ENCODE measurements at places on chromosomes 1 and 21.
A peak's percentile ranks its signal among the peaks of the same experiment; 100 is the strongest.

DNA sequence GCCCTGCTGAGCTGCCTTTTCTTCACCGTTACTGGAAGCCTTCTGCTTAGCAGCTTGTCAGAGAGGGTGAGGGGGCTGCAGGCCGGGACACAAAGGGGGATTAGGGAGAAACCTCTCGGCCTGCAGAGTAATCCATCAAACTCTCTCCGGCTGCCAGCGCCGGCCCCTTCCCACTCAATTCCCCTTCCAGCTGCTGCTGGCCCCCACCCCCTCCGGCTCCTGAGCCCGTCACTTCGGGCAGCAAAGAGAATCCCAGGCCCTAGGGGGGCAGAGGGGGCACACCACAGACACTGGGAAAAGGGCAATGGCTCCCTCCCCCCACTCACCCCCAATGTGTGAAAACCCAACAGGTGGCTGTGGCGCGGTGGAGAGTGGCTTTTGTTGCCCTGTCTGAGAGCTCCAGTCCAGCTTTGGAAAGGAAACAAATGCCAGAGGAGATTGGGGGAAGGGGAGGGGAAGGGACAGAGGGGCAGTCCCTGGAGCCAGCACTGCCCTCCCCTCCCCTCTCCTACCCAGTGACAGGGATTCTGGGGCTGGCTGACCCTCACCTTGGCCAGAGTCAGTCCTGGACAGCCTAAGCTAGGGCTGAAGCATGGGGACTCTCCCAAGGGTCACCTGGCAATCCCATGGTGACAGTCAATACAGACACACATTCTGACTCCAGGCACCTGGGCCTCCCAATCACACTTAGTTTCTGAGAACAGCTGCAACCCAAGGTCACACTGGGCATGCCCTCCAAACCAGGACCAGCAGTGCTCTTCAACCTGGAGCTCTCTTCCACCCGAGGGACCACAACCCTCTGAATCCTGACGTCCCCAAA is 9.5 kb downstream of the SLC45A3 start:
- no peaks in the 10 kb centered on the region for H3K36me3 ChIP-seq
- no peak overlapping the region for H3K27ac ChIP-seq
- no peak overlapping the region for H3K4me3 ChIP-seq
- H3K4me1 ChIP-seq, result peaks cover 24% of the 10 kb centered on the region

DNA sequence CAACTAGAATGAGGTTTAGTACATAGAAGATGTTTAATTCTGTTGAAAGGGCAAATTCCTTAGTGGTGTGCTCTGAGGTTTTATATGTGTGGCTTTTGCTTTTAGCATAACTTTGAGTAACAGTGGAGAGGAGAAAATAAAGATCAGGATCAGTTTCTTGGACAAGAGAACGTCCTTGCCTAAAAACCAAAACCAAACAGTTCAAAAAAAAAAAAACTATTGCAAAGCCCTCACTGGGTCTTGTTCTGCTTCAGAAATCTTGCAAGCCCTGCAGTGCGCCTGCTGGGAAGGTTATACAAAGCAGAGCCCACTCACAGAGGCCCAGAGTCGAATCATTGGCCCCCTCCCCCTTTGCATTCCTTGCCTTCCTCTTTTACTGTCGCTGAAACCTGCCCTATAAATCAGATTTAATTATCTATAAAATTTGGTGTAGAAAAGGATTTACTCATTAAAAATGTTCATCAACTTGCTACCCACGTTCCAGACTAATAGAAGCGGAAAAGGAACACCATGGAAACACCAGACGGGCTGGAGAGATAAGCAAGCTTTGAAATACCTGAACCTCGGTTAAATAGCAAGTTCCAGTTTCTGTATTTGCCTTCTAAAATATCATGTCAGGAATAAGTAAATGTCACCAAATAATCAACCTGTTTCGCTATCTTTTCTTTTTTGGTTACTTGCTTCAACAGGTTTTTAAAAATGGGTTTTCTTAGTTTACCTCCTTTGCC is 201.6 kb upstream of the PTBP2 start:
- no peak overlapping the region for H3K27ac ChIP-seq
- DNase-seq, result peak; percentile 40
- no peaks in the 10 kb centered on the region for H3K27me3 ChIP-seq
- no peaks in the 10 kb centered on the region for H3K4me1 ChIP-seq
- H3K4me3 ChIP-seq, result no peak overlapping the region

DNA sequence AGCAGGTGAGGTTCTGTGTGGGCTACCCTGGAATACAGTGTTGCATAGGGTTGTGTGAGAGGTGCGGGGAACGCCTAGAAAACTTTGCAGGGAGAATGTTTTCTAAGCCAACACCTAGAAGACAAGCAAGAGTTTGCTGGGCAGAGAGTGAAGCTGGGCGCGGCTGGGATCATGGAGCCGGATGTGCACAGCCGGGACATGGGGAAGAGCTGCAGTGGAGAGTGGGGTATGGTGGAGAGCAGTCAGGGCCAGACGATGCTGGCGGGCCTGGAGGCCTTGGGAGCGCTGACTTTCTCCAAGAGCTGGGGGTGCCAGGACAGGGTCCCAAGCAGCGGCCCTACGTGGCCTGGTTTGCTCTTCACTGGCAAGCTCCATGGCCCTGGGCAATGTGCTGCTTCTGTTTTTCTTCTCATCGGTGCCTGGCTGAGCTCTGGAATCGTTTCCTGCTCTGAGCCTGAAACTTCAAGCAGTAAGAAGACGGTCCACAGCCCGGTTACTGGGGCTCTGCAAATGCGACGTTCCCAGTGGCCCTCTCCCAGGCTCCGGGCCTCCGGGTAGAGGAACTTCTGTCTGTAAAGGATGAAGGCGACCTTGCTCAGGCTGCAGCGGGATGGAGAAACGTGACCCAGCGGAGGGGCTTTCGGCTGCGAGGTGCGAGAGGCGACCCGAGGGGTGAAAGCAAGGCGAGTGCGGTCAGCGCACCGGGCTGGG is 51.9 kb upstream of the CD34 start:
- peaks cover 14% of the 10 kb centered on the region for H3K27me3 ChIP-seq
- peak overlapping the region; percentile 94 for H3K27ac ChIP-seq
- H3K4me3 ChIP-seq, result peak overlapping the region; percentile 62
- peaks cover 70% of the 10 kb centered on the region for H3K4me1 ChIP-seq

DNA sequence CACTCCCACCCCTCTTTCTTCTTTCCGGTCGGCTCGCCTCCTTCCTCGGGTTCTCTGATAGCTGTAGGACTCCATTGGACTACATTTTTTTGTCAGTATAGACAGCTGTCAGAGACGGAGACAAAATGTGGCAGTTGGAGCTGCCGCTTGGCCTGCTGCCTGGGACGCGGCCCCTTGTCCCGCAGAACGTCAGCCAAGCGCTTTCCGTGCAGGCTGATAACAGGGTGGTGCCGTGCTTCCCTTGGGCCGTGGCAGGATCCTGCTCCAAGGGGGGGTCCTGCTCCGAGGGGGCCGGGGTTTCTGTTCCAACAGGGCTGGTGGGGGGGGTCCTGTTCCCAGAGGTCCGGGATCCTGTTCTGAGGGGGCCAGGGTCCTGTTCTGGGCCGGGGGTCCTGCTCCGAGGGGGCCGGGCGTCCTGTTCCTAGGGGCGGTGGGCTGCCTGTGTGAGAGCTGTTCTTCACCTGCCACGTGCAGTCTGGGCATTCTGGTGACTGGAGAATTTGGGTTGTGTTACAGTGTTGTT is 4.9 kb downstream of the SKI start:
- H3K27me3 ChIP-seq, result no peaks in the 10 kb centered on the region
- H3K36me3 ChIP-seq, result no peaks in the 10 kb centered on the region
- H3K4me1 ChIP-seq, result peaks cover 88% of the 10 kb centered on the region
- peak; percentile 49 for DNase-seq
- H3K4me3 ChIP-seq, result peak overlapping the region; percentile 67

- H3K27ac ChIP-seq, result peak overlapping the region; percentile 89
- H3K4me1 ChIP-seq, result peaks cover 56% of the 10 kb centered on the region
- no peaks in the 10 kb centered on the region for H3K27me3 ChIP-seq
Observed at GRCh38 chr1:15948595-15949452, 27.1 kb downstream of the ZBTB17 start.

GRCh38 chr1:110927484-110928075 is 36.1 kb downstream of the LRIF1 start:
- H3K36me3 ChIP-seq, result no peaks in the 10 kb centered on the region
- H3K27me3 ChIP-seq, result no peaks in the 10 kb centered on the region
- H3K4me1 ChIP-seq, result no peaks in the 10 kb centered on the region
- no peak for DNase-seq

DNA sequence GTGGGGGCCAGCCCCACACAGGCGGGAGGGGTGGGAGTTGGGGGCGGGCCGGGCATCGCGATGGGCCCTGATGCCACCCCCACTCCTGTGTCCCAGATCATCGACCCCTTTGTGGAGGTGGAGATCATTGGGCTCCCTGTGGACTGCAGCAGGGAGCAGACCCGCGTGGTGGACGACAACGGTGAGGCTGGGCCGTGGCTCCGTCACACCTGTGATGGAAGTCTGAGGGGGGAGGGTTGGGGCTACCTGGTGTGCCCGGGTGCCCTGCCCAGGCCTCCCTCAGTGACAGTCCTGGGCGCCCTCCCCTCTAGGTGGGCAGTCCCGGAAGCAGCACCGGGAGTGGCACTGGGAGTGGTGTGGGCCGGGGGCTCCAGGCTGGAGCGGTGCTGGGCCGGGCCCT is 22.6 kb downstream of the PLCH2 start:
- H3K27ac ChIP-seq, result no peak overlapping the region
- DNase-seq, result no peak
- H3K27me3 ChIP-seq, result peaks cover 65% of the 10 kb centered on the region
- no peaks in the 10 kb centered on the region for H3K36me3 ChIP-seq
- H3K4me1 ChIP-seq, result no peaks in the 10 kb centered on the region

DNA sequence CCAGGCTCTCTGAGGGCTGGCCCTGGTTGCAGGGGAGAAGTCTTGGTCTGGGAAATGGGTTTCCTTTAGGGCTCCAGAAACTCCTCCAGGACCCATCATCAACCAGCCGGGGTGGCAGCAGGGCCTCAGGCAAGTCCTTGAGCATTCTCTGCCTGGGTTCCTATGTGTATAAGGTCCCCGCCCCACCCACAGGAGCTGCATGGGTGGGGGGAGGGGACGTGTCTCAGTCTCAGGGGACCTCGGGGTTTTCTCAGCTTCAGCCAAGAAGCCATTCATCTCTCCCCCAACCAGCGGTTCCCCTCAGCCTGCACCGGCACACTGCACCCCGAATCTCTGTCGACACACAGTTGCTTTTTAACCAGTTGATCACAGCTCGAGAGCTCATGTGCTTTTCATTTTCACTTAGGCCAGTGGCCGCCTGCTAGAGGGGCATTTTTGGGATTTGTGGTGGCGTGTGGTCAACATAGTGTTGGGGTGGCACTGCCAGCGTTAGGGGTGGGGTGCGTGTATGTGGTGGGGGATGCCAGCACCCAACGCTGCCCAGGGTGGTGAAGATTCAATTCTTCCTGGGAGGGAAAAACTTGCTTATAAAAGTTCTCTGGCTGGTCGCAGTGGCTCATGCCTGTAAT is 6.5 kb downstream of the RUNX3 start:
- H3K27ac ChIP-seq, result no peak overlapping the region
- no peak for DNase-seq
- peaks cover 3% of the 10 kb centered on the region for H3K36me3 ChIP-seq

DNA sequence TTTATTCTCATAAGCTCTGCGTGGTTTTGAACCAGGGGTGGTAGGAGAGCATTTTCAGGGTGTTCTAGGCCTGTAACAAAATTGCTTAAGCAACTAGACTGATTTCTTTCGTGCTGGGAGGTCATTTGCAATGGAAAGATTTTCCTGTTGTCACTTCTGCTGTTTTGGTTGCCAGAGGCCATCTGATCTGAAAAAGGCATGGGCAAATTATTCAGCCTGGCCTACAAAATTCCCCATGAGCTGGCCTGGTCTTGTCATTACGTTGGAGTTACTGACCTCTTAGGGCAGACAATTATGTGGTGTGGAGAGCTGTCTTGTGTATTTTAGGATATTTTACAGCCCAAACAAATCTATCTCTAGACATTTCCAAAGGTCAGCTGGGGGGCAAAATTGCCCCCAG is 444.4 kb upstream of the DAB1 start:
- no peak overlapping the region for H3K27ac ChIP-seq
- H3K27me3 ChIP-seq, result no peaks in the 10 kb centered on the region
- DNase-seq, result no peak
- H3K4me3 ChIP-seq, result no peak overlapping the region
- no peaks in the 10 kb centered on the region for H3K36me3 ChIP-seq
- H3K4me1 ChIP-seq, result no peaks in the 10 kb centered on the region

Measured in stomach (tissue), 19 donors.